Right ventricle myocardium inferior (tissue), 1 donor: ENCODE measurements at places on chromosomes 7 and 10. TPM values are rescaled to one million over a fixed set of nuclear protein-coding genes. Genes with fewer than 3 reads are reported as not detected.
A peak's percentile ranks its signal among the peaks of the same experiment; 100 is the strongest.

DNA sequence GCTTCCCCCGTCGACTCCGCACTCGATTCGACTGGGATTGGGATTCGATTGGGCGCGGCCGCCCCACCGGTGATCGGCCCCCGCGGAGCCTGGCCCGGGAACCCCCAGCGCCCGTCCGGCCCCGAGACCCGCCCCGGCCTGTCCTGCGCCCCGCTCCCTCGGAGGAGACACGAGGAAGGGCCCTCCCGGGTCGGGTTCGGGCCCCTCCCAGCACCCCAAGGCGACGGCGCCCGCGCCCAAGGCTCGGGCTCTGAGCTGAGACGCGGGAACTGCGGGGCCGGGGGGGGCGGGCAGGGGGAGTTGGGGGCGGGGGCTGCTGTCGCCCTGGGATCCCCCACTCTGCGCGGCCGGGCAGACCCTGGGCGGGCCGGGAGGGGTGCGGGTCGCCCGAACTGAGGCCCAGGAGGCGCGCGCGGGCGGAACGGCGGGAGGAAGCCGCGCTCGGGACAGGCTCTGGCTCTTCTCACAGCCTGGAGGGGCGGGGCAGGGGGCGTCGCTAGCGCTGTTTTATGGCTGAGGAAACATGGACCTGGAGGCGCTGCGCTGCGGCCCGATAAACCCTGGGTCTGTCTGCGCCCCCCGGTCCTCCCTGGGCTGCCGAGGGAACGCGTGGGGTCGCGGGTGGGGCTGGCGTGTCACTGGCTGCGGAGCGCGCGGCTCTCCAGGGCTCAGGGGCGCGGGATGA lies 1.7 kb upstream of the NKX6-2 start:
- no peak for DNase-seq

DNA sequence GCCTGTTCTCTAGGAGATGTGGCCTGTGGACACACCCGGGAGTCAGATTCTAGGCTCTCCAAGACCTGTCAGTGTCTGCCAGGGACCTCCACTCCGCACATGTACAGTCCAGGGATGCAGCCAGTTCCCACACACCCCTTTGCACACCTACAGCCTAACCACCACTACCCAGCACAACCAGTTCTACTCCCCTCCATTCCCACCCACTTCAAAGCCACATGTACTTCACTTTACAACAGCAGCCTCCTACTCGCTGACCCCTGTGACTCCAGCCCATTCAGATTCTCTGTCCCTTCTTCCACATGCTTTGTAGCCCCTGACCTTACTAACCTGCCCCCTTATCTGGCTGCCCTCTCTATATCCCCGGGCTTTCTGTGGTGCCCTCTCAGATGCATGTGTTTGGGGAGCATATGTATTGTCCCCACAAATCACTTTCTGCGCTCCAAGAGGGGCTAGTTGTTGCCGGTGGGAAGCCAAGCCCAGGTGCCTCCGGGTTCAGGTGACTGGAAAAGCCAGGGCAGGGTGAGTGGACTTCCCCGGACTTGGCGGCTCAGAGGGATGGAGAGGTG lies 7.2 kb downstream of the LBX1 start:
- no peak for DNase-seq

- DNase-seq = no peak
Measured at GRCh38 chr10:110456523-110457091, 41.1 kb upstream of the DUSP5 start.

GRCh38 chr7:96416116-96416515 lies 94.2 kb upstream of the SLC25A13 start:
- DNase-seq = no peak

DNA sequence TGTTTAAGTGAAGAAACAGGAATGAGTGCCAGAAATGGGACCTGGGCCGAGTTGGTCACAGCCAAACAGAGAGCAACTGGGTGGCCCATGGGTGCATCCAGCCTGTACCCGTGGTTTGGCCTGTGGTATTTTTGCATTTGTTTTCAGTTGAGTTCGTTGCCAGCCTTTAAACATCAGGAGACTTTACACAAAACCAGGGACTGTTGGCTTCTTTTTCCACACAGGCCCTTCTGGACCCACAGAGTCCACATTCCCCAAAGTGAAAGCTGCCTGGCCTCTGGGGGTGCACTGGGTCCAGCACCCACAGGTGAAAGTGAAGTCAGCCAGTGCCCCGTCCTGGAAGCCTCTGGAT lies 54.1 kb upstream of the TNS3 start:
- DNase-seq = no peak

GRCh38 chr7:1752771-1753563 lies 82.9 kb downstream of the ELFN1 start:
- no peak for DNase-seq

DNA sequence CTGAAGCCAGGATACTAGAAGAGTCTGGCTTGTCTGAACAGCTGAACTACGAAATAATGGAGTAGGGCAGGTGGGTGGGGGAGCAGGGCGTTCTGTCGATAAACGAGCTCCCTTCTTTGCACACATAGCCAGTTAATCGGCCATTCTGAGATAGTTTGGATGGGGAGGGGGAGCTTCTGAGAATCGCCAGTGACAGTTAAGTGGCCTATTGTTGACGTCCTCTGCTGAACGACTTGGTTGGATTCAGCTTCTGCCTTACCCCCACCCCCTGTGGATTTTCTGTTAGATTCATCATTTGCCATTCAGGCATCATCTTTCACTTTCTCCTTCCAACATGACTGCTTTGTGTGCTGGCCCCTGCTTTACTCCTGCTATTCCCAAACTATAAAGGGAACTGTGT lies 520 bp downstream of the CPA5 start:
- DNase-seq = no peak

- peak; percentile 66 for DNase-seq
Measured at GRCh38 chr10:124544711-124545110, 83.1 kb downstream of the LHPP start.

GRCh38 chr10:75388082-75388481 lies 13.5 kb downstream of the ZNF503 start:
- DNase-seq = no peak

- no peak for DNase-seq
Measured at GRCh38 chr10:88347597-88348304, 235.4 kb downstream of the RNLS start.

DNA sequence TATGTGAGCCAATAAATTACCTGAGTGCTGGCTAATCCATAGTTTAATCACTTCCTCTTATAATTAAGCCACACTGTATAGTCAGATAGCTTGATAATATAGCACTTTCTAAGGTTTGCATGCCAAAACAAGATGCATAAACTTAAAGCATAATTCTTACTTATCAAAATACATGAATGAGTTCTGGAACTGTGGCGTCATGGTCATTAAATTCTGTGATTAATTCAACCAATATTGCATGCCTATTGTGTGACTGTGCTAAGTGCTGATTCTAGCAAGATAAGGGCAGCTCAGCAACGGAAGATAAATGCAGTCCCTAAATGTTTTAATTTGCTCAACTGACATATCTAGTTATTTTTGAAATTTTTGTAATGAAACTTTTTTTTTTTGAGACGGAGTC lies 29.7 kb downstream of the HOXA1 start:
- DNase-seq = no peak

Gene NPTX2
- total RNA-seq = 3.1 TPM

Gene NPFFR1
- total RNA-seq = not detected

Gene COL1A2
- 96.6 TPM for total RNA-seq
